ENCODE measurements at places on chromosomes 5 and 9. TPM values are rescaled to one million over a fixed set of nuclear protein-coding genes. Genes with fewer than 3 reads are reported as not detected.

Gene IL13
- total RNA-seq, result not detected

- no peak overlapping the region for H3K27ac ChIP-seq
- peaks cover 18% of the 10 kb centered on the region for H3K4me1 ChIP-seq
- H3K4me3 ChIP-seq, result no peak overlapping the region
These were observed 2.5 kb downstream of the MGAT1 start for GRCh38 chr5:180799902-180800801.

Gene PCDHGC4
- 2.6 TPM for total RNA-seq

Gene IRGM
- total RNA-seq, result not detected

DNA sequence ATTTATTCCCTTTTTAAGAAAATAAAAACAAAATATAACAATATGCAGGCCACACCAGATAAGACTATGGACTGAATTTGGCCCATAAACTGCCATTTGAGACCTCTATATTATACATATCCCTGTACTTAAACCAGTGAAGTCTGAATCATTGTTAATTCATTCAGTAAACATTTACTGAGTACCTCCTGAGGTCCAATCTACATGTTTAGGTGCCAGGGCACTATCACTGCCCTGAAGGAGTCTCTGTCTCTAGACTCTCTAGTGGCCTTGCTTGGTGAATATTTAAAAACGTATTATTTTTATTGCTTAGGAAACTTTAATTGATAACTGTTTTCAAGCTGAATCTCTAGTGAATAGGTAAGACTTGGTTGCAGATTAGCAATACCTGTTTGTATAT lies 74.7 kb upstream of the ELL2 start:
- H3K4me1 ChIP-seq, result no peaks in the 10 kb centered on the region
- no peak for DNase-seq
- H3K27me3 ChIP-seq, result no peaks in the 10 kb centered on the region
- no peak overlapping the region for H3K4me3 ChIP-seq
- H3K27ac ChIP-seq, result no peak overlapping the region
- no peaks in the 10 kb centered on the region for H3K36me3 ChIP-seq

DNA sequence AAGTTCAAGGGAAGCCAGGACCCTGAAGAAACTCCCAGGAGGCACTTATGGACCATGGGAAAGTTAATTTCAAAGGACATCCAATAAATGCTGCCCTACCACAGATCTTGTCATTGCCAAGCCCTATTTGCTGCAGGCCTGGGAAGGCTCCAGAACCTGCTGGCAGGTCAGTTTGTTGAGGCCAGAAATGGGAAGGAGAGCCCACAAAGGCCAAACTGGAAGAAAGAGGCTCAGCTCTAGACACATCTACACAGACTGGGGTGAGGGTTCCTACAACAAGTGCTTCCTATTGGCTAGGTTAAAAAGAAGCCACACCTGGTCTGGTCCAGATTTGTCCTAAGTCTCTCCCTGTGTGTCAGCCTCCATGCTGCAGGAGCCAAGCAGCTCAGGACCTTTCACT lies 94.4 kb downstream of the SIL1 start:
- no peaks in the 10 kb centered on the region for H3K27me3 ChIP-seq
- H3K4me1 ChIP-seq, result no peaks in the 10 kb centered on the region
- no peaks in the 10 kb centered on the region for H3K36me3 ChIP-seq
- no peak overlapping the region for H3K4me3 ChIP-seq
- DNase-seq, result no peak

DNA sequence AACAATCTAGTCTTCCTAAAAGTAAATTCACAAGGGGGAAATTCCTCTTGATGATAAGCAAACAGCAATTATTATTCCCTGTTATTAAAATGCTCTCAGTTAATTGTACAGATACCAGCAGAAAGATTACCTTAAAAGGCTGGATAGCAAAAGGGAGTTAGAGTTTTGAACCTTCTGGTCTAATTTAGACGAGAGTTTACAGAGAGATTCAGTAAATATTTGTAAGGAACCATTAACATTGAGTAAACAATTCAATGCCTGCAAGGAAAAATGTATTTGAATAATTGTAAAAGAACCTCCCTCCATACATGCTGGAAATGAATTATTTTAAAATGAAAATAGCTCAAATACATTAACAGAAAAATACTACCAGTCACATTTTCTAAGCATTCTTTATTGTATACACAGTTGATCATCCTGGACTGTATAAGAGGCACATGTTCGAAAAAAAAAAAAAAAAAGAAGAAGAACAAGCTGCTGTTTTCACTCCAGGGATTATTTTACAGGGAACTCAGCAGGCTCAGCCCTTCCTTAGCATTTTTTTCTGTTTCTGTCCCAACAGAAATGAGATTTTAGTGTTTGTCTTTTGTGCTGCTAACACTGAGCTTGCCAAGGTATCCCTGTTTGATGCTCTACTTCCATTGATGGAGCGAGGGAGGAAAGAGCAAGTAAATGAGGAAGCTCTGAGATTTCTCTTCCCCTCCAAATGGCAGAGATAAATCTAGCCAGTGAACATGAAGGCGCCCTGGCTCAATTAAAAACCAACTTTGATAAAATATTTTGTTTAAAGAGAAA lies 141.1 kb downstream of the ENC1 start:
- no peaks in the 10 kb centered on the region for H3K27me3 ChIP-seq
- no peak overlapping the region for H3K4me3 ChIP-seq
- no peaks in the 10 kb centered on the region for H3K36me3 ChIP-seq
- no peaks in the 10 kb centered on the region for H3K4me1 ChIP-seq
- DNase-seq, result no peak
- peak overlapping the region; percentile 79 for H3K27ac ChIP-seq

GRCh38 chr5:124262991-124263571 lies 483.4 kb downstream of the ZNF608 start:
- peak overlapping the region; percentile 21 for H3K27ac ChIP-seq
- no peak overlapping the region for H3K4me3 ChIP-seq
- DNase-seq, result no peak

Gene IFNA21
- total RNA-seq, result not detected

DNA sequence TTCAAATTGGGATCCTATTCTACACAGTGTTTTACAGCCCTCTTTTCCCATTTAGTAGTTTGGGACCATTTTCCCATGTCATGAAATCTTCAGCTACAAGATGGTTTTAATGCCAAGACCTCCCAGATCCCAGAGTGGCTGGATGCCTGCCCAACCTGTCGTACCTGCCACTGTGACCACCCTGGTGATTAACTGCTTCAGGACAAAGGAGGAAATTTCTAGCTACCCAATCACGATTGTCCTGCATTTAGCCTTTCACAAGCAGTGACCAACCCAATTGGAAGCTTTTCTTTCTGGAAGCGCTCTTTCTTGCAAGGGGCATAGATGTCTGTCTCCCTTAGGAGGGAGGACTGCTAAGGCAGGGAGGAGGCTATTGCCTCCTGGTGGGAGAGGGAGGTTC lies 13.8 kb downstream of the IL9 start:
- DNase-seq, result no peak
- no peak overlapping the region for H3K4me3 ChIP-seq
- no peaks in the 10 kb centered on the region for H3K27me3 ChIP-seq
- peaks cover 14% of the 10 kb centered on the region for H3K4me1 ChIP-seq
- H3K27ac ChIP-seq, result no peak overlapping the region

Gene PTTG1
- total RNA-seq, result 182 TPM

Gene CATSPER3
- 1.0 TPM for total RNA-seq

GRCh38 chr5:98433673-98434072 lies 339.8 kb upstream of the RGMB start:
- no peak for DNase-seq
- H3K27ac ChIP-seq, result no peak overlapping the region
- no peaks in the 10 kb centered on the region for H3K27me3 ChIP-seq
- H3K36me3 ChIP-seq, result peaks cover 9% of the 10 kb centered on the region

DNA sequence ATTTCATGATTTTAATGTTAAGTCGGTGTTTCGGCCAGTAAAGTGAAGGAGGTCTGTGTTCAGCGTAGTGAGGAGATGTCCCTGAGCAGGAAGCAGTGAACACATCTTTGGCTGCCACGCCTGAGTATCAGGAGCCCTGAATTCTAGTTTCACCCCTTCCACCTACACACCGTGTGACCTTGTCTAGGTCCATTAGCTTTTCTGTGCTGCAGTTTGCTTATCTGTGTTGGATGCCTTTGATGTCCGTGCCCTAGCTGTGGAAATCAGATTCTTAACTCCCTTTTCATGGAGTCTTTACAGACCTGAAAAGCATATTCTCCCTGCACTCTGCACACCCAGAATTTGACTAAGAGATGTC lies 601 bp downstream of the FBXO38 start:
- H3K27me3 ChIP-seq, result no peaks in the 10 kb centered on the region
- H3K4me3 ChIP-seq, result peak overlapping the region; percentile 95
- no peak for DNase-seq
- H3K4me1 ChIP-seq, result no peaks in the 10 kb centered on the region
- H3K36me3 ChIP-seq, result peaks cover 16% of the 10 kb centered on the region
- peak overlapping the region; percentile 75 for H3K27ac ChIP-seq

GRCh38 chr9:15438891-15439290 lies 16.2 kb downstream of the SNAPC3 start:
- H3K27ac ChIP-seq, result no peak overlapping the region
- H3K4me1 ChIP-seq, result no peaks in the 10 kb centered on the region
- no peak for DNase-seq
- H3K4me3 ChIP-seq, result peak overlapping the region; percentile 43
- H3K27me3 ChIP-seq, result no peaks in the 10 kb centered on the region

Gene TICAM2
- total RNA-seq, result 1.1 TPM

DNA sequence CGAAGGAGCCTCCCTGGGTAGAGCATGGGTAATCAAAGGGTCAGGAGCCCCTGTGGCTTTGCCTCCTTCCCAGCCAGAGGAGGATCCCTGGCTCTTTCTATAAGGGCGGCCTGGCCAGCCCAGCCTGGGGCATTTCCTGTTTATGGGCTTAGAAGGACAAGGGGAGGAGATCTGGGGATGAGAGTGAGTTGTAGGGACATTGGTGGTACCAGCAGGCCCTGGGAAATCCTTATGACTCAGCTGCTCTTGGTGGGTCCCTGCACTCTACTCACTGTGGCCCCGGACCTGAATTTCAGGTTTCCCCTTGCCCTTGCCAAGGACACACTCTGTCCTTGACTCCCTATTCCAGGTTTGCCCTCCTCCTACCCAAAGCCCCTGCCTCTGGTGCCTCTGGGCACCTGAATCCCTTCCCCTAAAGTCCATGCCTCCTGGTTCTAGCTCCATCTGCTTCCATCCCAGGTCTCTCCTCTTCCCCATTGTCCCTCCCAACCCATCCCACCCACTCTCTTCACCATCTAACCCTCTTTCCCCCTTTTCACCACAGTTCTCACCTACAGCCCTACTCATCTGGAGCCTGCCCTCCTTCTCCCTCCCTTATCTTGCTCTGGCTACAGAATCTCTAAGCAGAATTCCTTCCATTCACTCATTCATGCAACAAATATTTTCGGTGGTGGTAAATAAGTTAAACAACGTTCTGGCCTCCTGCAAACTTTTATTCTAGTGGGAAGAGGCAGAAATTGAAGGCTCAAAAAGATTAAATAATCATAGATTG lies 34.9 kb downstream of the PCDH1 start:
- no peak overlapping the region for H3K27ac ChIP-seq
- H3K4me1 ChIP-seq, result peaks cover 25% of the 10 kb centered on the region
- H3K27me3 ChIP-seq, result no peaks in the 10 kb centered on the region
- no peak overlapping the region for H3K4me3 ChIP-seq

DNA sequence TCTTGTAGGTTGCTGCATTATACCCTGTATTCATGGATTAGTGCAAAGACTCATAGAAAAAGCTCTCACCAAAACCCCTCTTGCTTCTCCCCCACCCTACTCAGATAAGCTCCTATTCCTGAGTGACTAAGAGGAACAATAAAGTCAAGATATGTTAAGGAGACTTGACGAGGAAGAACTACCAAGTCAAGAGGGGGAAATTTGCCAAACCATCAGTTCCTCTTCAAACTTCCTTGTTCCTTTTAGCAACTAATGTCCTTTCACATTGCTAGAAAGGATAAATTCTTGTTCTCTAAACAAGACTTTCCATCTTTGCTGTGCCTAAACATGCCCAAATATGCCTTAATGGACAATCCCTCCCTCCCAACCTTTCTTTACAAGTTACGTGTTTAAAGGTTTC lies 27.0 kb downstream of the CNOT8 start:
- H3K4me1 ChIP-seq, result no peaks in the 10 kb centered on the region
- H3K27ac ChIP-seq, result no peak overlapping the region
- peaks cover 59% of the 10 kb centered on the region for H3K36me3 ChIP-seq
- H3K4me3 ChIP-seq, result peak overlapping the region; percentile 42
- DNase-seq, result no peak

DNA sequence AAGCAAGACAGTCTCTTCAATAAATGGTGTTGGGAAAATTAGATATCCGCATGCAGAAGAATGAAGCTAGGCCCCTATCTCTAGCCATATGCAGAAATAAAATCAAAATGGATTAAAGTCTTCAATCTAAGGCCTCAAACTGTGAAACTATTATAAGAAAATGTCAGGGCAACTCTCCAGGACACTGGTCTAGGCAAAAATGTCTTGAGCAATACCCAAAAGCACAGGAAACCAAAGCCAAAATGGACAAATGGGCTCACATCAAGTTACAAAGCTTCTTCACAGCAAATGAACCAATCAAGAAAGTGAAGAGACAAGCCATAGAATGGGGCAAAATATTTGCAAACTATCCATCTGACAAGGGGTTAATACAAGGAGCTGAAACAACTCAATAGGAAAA lies 338.8 kb downstream of the NNT start:
- DNase-seq, result no peak
- no peaks in the 10 kb centered on the region for H3K4me1 ChIP-seq
- no peaks in the 10 kb centered on the region for H3K27me3 ChIP-seq
- no peak overlapping the region for H3K27ac ChIP-seq
- no peak overlapping the region for H3K4me3 ChIP-seq
- no peaks in the 10 kb centered on the region for H3K36me3 ChIP-seq

- DNase-seq, result no peak
- H3K4me3 ChIP-seq, result no peak overlapping the region
- H3K27me3 ChIP-seq, result no peaks in the 10 kb centered on the region
- peaks cover 6% of the 10 kb centered on the region for H3K4me1 ChIP-seq
- H3K36me3 ChIP-seq, result no peaks in the 10 kb centered on the region
- no peak overlapping the region for H3K27ac ChIP-seq
These were observed 398.7 kb downstream of the EBF1 start for GRCh38 chr5:158701007-158701391.

- peak; percentile 34 for DNase-seq
- no peaks in the 10 kb centered on the region for H3K4me1 ChIP-seq
- H3K27ac ChIP-seq, result no peak overlapping the region
- no peaks in the 10 kb centered on the region for H3K36me3 ChIP-seq
These were observed 20.4 kb downstream of the PRRX2 start for GRCh38 chr9:129685933-129686259.

- H3K27me3 ChIP-seq, result no peaks in the 10 kb centered on the region
- DNase-seq, result no peak
- no peak overlapping the region for H3K4me3 ChIP-seq
- H3K4me1 ChIP-seq, result no peaks in the 10 kb centered on the region
- H3K36me3 ChIP-seq, result peaks cover 4% of the 10 kb centered on the region
These were observed 21.5 kb upstream of the PRDM12 start for GRCh38 chr9:130642926-130643325.

- no peak for DNase-seq
- no peaks in the 10 kb centered on the region for H3K36me3 ChIP-seq
- no peak overlapping the region for H3K27ac ChIP-seq
- H3K4me1 ChIP-seq, result no peaks in the 10 kb centered on the region
These were observed 147.3 kb downstream of the CACNA1B start for GRCh38 chr9:138024831-138025291.

Gene SLCO6A1
- total RNA-seq, result 1.3 TPM
